Activated CD4-positive, alpha-beta T cell treated with anti-CD3 and anti-CD28 coated beads, Interleukin-2, amount 10 ng/mL, durations not matched to agents 24 days and 14 days (primary cell): ENCODE measurements at places on chromosomes 13 and 19. TPM values are rescaled to one million over a fixed set of nuclear protein-coding genes. Genes with fewer than 3 reads are reported as not detected.
A peak's percentile ranks its signal among the peaks of the same experiment; 100 is the strongest.

- no peaks in the 10 kb centered on the region for H3K36me3 ChIP-seq
- no peak overlapping the region for H3K27ac ChIP-seq
- H3K4me3 ChIP-seq, result no peak overlapping the region
- H3K4me1 ChIP-seq, result no peaks in the 10 kb centered on the region
Measured at GRCh38 chr13:68257111-68257842, 1027.1 kb upstream of the PCDH9 start.

Gene KLK4
- total RNA-seq, result not detected in 2 replicates

DNA sequence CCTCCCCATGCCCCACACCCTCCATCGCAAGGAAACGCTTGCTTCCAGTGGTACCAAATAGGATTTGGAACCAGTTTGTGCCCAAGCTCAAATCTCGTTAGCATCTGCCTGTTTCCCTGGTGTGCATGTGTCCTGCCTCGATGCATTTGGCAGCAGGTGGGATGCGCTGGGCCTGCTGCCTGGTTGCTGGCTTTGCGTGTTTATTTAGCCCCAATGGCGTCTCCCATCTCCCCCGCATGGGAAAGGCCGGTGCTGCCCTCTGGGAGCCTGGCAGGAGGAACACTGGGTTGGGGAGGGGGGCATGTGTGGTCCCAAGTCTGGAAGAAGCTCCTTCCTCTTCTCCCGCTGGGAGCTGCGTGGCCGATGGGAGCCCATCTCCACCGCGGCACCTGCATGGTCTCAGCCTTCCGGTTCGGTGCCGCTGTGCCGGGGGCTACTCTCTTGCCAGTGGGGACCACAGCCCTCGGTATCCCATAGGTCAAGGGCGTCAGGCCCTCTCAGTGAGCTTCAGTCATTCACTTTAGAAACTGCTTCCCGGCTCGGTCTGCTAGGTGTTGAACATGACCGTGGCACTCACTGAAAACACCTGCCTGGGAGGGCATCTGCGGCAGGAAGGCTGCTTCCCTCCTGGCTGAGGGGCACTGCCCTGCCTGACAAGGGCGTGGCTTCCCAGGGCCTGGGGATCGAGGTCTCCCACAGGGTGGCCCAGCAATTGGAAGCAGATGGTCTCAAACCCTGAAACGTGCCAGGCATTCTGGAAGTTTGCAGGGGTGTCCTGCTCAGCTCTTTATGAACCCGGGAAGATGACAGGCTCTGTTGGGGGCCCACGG is 11.8 kb upstream of the F7 start:
- no peaks in the 10 kb centered on the region for H3K36me3 ChIP-seq
- H3K4me1 ChIP-seq, result no peaks in the 10 kb centered on the region
- no peak overlapping the region for H3K27ac ChIP-seq
- DNase-seq, result no peak

GRCh38 chr19:18648973-18649315 is 12.1 kb downstream of the KLHL26 start:
- H3K27ac ChIP-seq, result no peak overlapping the region
- H3K36me3 ChIP-seq, result peaks cover 2% of the 10 kb centered on the region
- H3K27me3 ChIP-seq, result no peaks in the 10 kb centered on the region

DNA sequence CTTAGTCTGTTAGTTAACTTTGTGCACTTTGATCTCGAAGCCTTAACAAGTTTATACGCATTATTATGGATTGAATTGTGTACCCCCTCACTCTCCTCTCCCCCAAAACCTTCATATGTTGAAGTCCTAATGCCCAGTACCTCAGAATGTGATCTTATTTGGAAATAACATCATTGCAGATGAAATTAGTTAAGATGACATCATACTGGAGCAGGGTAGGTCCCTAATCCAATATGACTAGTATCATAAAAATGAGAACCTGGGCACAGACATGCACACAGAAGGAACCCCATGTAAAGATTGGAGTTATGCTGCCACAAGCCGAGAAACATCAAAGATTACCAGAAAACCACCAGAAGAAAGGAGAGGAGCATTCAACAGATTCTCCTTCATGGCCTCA is 85.8 kb upstream of the TSC22D1 start:
- H3K36me3 ChIP-seq, result no peaks in the 10 kb centered on the region
- H3K4me3 ChIP-seq, result no peak overlapping the region
- no peak for DNase-seq
- H3K27me3 ChIP-seq, result peaks cover 5% of the 10 kb centered on the region
- no peaks in the 10 kb centered on the region for H3K4me1 ChIP-seq

- no peak for DNase-seq
- H3K27me3 ChIP-seq, result no peaks in the 10 kb centered on the region
- no peaks in the 10 kb centered on the region for H3K36me3 ChIP-seq
- H3K4me3 ChIP-seq, result no peak overlapping the region
- no peaks in the 10 kb centered on the region for H3K4me1 ChIP-seq
Measured at GRCh38 chr13:86003029-86003428, 203.8 kb upstream of the SLITRK6 start.

Gene ZNF415
- total RNA-seq, result 0.51 and 0.78 TPM in 2 replicates

GRCh38 chr13:60788156-60788829 is 391.3 kb downstream of the TDRD3 start:
- no peak overlapping the region for H3K27ac ChIP-seq
- H3K4me1 ChIP-seq, result no peaks in the 10 kb centered on the region
- H3K36me3 ChIP-seq, result no peaks in the 10 kb centered on the region
- DNase-seq, result no peak
- H3K4me3 ChIP-seq, result no peak overlapping the region

GRCh38 chr13:111048387-111048786 is 66.7 kb upstream of the ARHGEF7 start:
- peaks cover 9% of the 10 kb centered on the region for H3K4me1 ChIP-seq
- peaks cover 2% of the 10 kb centered on the region for H3K27me3 ChIP-seq
- no peak overlapping the region for H3K4me3 ChIP-seq
- H3K27ac ChIP-seq, result no peak overlapping the region

Gene RAB3D
- 5.7 and 6.8 TPM in 2 replicates for total RNA-seq

- H3K4me1 ChIP-seq, result no peaks in the 10 kb centered on the region
- peaks cover 13% of the 10 kb centered on the region for H3K27me3 ChIP-seq
- no peak overlapping the region for H3K4me3 ChIP-seq
- no peaks in the 10 kb centered on the region for H3K36me3 ChIP-seq
Measured at GRCh38 chr13:39451860-39452301, 151.1 kb downstream of the LHFPL6 start.

DNA sequence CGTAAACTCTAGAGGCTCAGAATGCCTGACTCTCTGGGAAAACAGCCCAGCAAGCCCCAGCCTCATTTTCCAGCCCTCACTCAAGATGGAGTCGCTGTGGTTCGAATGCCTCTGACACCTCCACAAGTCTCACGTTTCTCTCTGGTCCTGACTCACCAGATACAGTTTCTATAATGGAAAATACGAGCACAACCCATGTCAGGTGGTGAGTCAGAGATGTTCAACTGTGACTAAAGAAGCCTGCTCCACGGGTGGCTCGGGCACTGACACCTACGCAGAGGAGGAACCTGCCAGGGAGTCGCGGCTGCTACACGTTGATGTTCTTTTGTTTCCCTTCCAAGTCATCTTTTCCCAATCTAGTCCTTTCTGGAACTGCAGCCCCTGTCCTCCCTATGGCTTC is 87.1 kb upstream of the STK24 start:
- peak overlapping the region; percentile 82 for H3K27ac ChIP-seq
- DNase-seq, result peak; percentile 73
- peaks cover 18% of the 10 kb centered on the region for H3K27me3 ChIP-seq
- peak overlapping the region; percentile 5 for H3K4me3 ChIP-seq
- no peaks in the 10 kb centered on the region for H3K36me3 ChIP-seq

DNA sequence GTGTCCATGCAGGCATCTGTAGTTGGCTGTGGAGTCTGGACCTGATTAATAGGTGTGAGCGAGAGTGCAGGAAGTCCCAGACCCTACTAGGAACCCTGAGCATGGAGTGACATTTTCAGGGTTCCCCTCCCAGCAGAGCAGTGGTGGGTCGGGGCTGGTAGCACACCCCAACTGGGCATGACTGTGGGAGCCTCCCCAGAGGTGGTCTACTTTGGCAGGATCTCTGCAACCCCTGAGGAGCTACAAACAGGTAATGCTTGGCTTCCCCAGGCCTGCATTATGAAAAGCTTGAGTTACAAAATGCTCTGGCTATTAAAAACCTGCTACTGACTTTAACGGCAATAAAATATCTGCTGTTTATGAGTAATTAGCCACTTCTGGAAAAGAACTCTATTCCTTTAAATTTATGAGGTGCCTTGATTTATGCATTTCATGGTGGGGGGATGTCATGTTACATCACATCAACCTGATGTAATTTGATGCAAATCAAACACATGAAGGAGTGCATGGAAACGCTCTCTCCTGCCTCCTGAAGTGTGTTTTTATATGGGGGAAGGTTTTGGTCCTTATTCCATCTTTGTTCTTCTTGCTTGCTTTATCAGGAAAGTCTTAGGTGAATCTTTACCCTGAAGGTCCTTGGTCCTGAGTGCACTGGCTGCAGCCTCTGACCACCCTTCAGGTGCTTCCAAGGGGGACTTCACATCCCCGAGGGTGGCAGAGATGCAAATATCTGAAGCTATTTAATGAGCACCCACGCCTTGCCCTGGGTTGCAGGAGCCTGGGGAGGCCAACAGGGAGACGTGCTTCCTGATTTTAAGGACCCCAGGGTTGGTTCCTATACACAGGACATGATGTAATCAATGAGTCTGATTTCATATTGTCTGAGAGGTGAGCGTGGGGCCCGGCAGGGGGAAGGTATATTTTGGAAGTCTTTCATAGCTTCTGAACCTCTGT is 54.0 kb downstream of the ZNF536 start:
- H3K27me3 ChIP-seq, result no peaks in the 10 kb centered on the region
- no peaks in the 10 kb centered on the region for H3K36me3 ChIP-seq
- DNase-seq, result no peak
- H3K4me3 ChIP-seq, result no peak overlapping the region
- H3K4me1 ChIP-seq, result no peaks in the 10 kb centered on the region
- no peak overlapping the region for H3K27ac ChIP-seq

Gene AP1M2
- not detected in 2 replicates for total RNA-seq

DNA sequence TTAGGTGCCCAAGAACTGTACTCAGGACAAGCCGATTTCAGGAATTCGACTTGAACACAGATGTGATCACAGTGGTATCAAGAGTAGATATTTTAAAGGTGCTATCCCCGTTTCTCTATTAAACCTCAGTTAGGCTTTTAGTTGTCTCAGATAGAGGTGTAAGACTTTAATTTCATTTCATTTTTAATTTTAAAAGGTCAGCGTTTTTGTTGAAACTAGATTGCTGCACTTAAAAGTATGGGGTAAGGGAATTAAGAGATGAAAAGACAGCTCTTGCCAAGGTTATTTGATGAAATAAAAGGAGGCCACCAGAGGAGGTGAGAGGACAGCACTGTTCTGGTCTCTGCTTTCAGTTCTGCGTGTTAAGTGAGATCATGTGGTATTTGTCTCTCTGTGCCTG is 48.6 kb downstream of the SPATA13 start:
- H3K27ac ChIP-seq, result no peak overlapping the region
- no peak overlapping the region for H3K4me3 ChIP-seq
- H3K4me1 ChIP-seq, result peaks cover 23% of the 10 kb centered on the region
- H3K36me3 ChIP-seq, result no peaks in the 10 kb centered on the region
- peaks cover 15% of the 10 kb centered on the region for H3K27me3 ChIP-seq

GRCh38 chr13:83340170-83340569 is 542.1 kb downstream of the SLITRK1 start:
- no peak overlapping the region for H3K4me3 ChIP-seq
- H3K27ac ChIP-seq, result no peak overlapping the region
- H3K36me3 ChIP-seq, result no peaks in the 10 kb centered on the region
- no peaks in the 10 kb centered on the region for H3K27me3 ChIP-seq

DNA sequence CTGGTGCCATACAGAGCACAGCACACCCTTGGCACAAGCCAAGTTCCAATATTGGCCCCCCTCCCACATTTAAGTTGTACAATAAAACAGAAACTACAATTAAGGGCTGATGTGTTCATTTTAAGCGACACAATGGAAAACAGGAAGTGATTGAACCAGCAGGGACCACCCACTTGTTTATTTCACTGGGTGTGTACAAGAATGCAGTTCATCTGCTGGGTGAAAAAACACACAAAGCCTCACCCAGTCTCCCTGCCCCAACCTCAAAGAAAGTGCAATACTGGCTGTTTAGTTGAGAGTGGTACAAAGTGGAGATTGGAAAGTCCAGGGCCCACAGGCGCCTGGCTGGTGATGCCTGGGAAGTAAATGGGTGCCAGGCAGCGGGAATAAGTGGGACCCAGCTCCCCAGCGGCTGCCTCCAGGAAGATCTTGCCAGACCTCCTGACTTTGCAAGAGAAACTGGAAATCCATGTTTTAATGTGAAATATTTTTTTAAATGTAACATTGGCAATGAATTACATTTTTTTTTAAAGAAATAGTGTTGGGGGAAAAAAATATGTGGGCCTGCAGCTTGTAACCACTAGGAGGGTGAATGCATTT is 322.1 kb downstream of the ZNF536 start:
- peaks cover 39% of the 10 kb centered on the region for H3K27me3 ChIP-seq
- H3K4me1 ChIP-seq, result peaks cover 2% of the 10 kb centered on the region
- no peaks in the 10 kb centered on the region for H3K36me3 ChIP-seq

- no peaks in the 10 kb centered on the region for H3K36me3 ChIP-seq
- H3K4me1 ChIP-seq, result peaks cover 7% of the 10 kb centered on the region
- H3K4me3 ChIP-seq, result peak within 1 kb of the TSS; percentile 10
Measured at GRCh38 chr19:51531349-51532315, at the start of gene SIGLEC6. Gene SIGLEC6 (minus strand): TSS chr19:51531670. CDS start chr19:51531648, 22 bp downstream.

GRCh38 chr19:35484252-35485036 is 5.8 kb downstream of the KRTDAP start:
- no peaks in the 10 kb centered on the region for H3K36me3 ChIP-seq
- no peak overlapping the region for H3K27ac ChIP-seq
- no peaks in the 10 kb centered on the region for H3K4me1 ChIP-seq
- DNase-seq, result no peak

GRCh38 chr13:96089749-96090239 is at the start of gene HS6ST3:
Gene HS6ST3 (plus strand): TSS chr13:96090107.
- no peaks in the 10 kb centered on the region for H3K4me1 ChIP-seq
- no peak within 1 kb of the TSS for H3K27ac ChIP-seq
- DNase-seq, result no peak
- H3K4me3 ChIP-seq, result no peak within 1 kb of the TSS
- no peaks in the 10 kb centered on the region for H3K36me3 ChIP-seq
- peaks cover 50% of the 10 kb centered on the region for H3K27me3 ChIP-seq

DNA sequence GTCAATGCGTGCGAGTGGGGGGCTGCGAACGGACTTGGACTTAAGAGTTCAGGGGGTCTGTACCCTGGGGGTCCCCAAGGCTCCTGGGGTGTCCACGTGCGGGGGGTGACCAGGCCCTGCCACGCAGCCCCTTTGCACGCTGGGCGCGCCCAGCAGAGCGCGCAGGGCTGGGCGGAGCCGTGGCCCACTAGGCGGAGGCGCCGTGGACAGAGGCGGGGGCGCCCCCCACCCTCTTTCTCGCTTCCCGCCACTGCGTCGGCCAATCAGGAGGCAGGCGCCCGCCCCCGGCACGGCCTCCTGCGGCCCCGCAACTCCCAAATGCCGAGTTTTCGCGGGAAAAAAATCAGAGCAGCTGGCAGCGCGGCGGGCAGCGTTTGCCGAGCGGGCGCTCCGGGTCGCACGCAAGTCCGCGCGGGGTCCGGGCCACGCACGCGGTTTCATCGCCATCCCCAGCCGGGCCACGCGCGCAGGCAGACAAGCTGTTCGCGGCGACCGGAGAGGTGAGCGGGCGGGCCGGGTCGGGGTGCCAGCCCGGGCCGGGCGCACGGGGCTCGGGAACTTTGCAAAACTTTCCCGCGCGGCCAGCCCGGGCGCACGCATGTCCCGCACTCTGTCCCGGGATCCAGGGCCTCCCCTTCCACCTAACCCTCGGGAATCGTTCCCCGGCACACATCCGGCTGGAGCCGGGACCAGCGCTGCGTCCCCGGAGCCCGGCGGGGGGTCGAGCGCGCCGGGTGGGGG is at the start of gene UHRF1:
UHRF1 (plus strand) TSS at position 346 of the 741 bp plus-strand sequence. CDS start 1,385 bp downstream, outside the sequence.
- H3K36me3 ChIP-seq, result peaks cover 34% of the 10 kb centered on the region
- H3K4me3 ChIP-seq, result peak within 1 kb of the TSS; percentile 86
- H3K27me3 ChIP-seq, result no peaks in the 10 kb centered on the region
- H3K27ac ChIP-seq, result peak within 1 kb of the TSS; percentile 86
- peak; percentile 88 for DNase-seq
- peaks cover 29% of the 10 kb centered on the region for H3K4me1 ChIP-seq

- no peaks in the 10 kb centered on the region for H3K36me3 ChIP-seq
- no peak overlapping the region for H3K27ac ChIP-seq
- no peak for DNase-seq
- no peaks in the 10 kb centered on the region for H3K4me1 ChIP-seq
- no peak overlapping the region for H3K4me3 ChIP-seq
Measured at GRCh38 chr13:102693250-102693649, 1.6 kb downstream of the METTL21C start.
